ENCODE measurements at places on chromosomes 16 and 17. TPM values are rescaled to one million over a fixed set of nuclear protein-coding genes. Genes with fewer than 3 reads are reported as not detected.

PRDM7 gene
- total RNA-seq, result not detected

DNA sequence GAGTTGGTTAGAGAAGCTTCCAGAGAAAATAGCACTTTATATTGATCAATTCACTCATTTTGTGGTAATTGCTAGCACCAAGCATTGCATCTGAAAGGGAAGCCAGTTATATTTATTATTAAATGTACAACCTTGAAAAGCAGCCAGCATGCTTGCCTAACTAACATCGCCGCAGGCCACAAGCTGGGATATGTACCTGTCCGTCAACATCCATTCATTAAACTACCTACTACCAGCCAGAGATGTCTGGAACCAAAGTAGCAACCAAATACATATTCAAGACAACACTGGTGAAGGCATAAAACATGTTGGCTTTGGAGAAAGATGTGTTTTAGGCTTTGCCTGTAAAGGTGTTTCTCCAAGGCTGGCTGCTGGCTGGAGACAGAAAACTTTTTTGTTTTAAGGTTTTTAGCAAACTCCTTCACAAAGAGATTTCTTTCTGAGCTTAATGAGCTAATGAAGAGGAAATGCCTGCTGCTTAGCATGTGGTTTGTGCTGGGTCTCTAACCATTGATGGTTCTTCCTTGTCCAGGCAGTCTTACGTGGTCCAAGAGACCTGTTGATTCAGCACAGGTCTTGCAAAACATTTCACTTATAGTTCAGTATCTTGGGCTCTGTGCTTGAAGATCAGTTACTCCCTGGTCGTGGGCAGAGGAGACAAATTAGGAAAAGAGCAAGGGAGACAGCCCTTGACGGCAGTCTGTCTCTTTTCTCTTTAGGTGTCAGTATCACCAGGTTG lies 3.1 kb downstream of the ITPRIPL2 start:
- DNase-seq, result no peak

DNA sequence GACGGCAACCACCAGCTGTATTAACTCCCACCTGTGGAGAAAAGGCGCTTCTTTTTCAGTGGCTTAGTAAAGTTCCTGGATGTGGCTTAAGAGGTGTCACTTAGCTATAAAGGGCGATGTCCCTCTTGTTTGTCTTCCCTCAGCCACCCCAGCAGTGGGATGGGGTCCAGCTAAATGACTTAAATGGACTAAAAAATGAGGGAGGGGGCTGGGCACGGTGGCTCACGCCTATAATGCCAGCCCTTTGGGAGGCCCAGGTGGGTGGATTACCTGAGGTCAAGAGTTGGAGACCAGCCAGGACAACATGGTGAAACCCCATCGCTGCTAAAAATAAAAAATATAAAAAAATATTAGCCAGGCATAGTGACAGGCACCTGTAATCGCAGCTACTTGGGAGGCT lies 667.5 kb upstream of the RBFOX1 start:
- no peak for DNase-seq

DNA sequence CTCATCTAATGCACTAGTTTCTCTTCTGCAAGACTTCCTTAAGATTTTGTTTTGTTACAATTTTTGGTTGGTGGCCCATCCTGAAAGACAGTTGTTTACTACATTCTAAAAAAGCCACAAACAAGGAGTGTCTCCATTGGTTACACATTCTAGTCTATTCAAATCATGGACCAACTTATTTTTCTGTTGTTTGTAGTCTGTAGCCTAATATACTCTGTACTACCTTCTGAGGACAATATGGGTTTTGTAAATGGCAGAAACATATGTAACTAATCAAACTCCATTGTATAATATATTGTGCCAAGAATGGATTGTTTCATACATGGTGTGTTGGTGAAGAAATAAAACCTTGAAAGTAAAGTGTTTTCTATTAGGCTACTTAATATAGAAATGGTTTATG lies 79.5 kb upstream of the DHX40 start:
- no peak for DNase-seq

Measured in vagina (tissue), 2 donors.